Activated CD8-positive, alpha-beta memory T cell treated with anti-CD3 and anti-CD28 coated beads for 24 hours (primary cell): ENCODE measurements at places on chromosomes 7 and 10.

- DNase-seq: no peak
These were observed 337.3 kb upstream of the GHITM start for GRCh38 chr10:83801983-83802382.

- DNase-seq: no peak
These were observed 9.4 kb upstream of the PPIA start for GRCh38 chr7:44787041-44787440.

GRCh38 chr7:65448816-65449504, 75.3 kb downstream of the ZNF92 start:
- no peak for DNase-seq

DNA sequence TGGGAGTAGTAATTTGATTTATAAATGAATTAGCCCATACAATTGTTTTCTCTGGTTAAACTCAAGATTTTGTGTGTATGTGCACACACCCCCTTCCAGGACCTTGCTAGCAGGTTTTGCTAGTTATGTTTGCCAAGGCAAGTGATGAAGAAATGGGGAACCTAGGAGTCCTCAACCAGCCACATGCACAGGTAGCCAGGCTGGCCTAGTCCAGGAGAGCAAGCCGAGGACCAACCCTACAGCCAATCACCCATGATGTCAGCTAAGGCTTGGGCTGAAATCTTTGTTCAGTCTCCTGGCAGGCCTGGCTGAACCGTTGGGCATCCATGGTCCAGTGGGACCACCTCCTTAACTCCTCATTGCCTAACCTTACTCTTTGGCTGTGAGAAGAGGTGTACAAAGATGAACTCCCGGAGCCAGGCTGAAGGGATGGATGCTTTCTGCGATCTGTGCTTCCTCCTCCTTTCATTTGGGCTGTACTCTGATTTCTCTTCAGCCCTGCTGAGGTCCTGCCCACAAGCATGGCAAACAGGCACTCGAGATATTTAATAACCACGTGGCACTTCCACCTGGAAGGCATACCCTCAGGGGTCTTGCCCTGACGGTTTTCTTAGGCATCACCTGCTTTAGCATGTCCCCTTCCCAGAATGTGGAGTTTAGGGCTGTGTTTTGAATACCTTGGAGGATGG, 22.1 kb downstream of the HNRNPA2B1 start:
- no peak for DNase-seq

GRCh38 chr10:75398692-75399460, 2.7 kb downstream of the ZNF503 start:
- no peak for DNase-seq

- no peak for DNase-seq
These were observed 6.1 kb upstream of the COA1 start for GRCh38 chr7:43735403-43735801.

- no peak for DNase-seq
These were observed 574.6 kb downstream of the GALNT17 start for GRCh38 chr7:71706597-71706975.

- no peak for DNase-seq
These were observed 72.0 kb upstream of the RHOBTB1 start for GRCh38 chr10:61016007-61016406.

- DNase-seq: no peak
These were observed 29.6 kb downstream of the ANKIB1 start for GRCh38 chr7:92275327-92275726.

DNA sequence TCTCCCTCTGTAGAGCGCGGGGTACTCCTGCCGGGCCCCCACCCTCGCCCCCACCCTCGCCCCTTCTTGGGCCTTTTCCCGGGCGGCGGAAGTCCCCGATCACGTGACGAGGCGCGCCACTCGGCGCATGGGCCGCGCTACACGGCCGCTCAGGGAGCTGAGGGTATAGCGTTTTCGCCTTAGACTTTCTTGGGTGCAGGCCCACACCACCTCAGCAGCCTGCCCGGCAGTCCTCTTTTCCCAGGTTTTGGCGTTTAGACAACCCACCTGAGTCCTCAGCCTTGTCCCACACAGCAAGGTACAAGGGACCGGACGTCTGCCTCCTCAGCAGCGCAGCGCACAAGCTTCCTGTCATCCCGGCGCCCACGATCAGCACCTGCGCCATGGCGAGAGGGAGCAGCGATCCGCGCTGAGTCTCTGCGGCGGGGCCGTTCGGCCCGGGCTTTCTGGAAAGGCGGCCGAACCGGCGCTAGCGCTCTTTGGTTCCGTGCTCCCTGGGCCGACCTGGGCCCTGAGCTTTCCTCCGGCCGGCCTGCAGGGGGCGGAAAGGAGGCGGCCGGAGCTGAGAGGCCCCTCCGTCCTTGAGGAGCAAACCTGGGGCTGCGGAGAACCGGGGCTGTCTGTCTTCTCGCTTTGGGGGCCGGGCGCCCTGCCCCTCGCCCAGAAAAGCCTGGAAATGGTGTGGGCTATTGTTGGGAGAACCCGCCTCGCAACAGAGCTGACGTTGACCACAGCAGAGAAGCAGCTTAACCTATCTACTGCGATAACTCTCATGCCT, at the start of gene RNLS:
RNLS (minus strand) TSS at position 513 of the 778 bp plus-strand sequence.
- DNase-seq: peak; percentile 89

DNA sequence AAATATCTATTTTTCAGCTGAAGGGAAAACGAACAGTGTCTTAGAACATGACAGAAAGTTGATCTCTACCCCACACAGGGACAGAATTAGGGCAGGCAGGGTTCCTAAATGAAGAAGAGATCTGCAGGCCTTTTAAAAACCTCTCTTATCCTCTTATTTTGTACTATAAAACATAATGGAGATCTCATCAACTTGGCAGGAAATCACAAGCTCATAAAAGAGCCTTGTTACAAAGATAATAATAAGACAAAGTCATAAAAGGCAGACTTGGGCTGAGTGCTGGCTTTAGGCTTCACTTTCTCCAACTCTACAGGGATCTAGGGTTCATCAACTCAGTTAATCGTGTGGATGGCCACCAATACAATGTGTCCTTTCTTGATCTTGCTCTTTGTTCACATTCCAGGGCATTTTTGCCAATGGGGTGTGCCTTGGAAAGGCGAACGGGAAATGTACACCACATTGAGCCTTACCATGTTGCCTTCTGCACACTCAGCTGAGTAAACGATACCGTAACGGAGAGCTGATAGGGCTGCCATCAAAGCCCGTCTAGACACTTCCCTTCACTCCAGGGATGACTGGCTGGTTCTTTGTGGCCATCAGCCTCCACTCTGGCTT, 7.1 kb upstream of the TEX36 start:
- no peak for DNase-seq

- DNase-seq: no peak
These were observed 44.9 kb downstream of the PNLIPRP2 start for GRCh38 chr10:116665541-116666125.

GRCh38 chr7:90771281-90771680, 175.2 kb downstream of the CDK14 start:
- no peak for DNase-seq
